ENCODE measurements at places on chromosomes 16 and 17. TPM values are rescaled to one million over a fixed set of nuclear protein-coding genes. Genes with fewer than 3 reads are reported as not detected.

GRCh38 chr16:85107083-85107482, 5.2 kb downstream of the CIBAR2 start:
- no peak for DNase-seq

DNA sequence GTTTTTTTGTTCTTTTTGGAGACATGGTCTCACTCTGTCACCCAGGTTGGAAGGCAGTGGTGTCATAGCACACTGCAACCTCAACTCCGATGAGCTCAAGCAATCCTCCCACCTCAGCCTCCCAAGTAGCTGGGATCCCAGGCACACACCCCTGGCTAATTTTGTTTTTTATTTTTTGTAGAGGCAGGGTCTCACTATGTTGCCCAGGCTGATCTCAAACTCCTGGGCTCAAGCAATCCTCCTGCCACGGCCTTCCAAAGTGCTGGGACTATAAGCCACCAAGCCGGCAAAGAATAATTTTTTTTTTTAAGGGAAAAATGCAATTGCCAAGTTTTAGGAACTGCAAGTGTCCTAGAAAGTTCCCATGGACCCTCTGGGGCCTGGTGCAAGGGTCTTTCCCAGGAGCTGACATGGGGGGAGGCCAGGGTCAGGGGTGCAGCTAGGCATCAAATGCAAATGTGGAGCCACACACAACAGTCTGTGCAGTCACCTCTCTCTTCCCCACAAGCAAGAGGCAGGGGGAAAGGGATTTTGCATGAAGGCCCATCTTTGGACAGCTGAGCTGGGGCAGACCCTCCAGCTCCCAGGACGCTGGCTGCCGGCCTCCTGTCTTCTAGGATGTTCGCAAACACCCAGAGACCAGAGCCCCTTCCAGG, 20.1 kb upstream of the BCAR1 start:
- no peak for DNase-seq

DNA sequence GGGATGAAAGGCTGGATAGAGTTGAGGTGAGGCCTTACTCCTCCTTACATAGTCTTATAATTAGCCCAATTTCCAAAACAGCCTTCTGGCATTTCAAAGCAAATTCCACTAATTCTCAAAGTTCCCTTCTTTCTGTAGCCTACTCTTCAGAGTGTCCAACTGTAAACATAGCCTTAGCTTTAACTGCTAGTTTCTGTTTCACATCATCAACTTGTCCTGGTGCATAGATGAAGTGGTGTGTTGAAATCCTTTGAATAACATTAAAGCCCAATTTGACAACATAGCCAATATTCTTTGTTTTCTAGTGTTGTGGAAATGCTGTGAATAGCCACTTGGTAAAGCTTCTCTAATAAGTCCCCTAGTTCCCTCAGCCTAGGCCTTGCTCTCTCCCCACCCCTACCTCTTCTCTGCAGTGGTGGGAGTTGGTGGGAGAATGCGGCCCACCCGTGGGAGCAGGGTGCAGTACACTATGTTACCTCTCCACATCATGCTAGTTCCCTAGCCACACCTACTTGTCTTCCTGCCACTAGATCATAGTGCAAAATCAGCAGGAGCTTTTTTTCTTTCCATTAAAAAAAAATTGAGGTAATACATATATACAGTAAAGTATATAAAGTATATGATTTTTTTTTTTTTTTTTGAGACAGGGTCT, 127.0 kb upstream of the HAS3 start:
- no peak for DNase-seq

DNA sequence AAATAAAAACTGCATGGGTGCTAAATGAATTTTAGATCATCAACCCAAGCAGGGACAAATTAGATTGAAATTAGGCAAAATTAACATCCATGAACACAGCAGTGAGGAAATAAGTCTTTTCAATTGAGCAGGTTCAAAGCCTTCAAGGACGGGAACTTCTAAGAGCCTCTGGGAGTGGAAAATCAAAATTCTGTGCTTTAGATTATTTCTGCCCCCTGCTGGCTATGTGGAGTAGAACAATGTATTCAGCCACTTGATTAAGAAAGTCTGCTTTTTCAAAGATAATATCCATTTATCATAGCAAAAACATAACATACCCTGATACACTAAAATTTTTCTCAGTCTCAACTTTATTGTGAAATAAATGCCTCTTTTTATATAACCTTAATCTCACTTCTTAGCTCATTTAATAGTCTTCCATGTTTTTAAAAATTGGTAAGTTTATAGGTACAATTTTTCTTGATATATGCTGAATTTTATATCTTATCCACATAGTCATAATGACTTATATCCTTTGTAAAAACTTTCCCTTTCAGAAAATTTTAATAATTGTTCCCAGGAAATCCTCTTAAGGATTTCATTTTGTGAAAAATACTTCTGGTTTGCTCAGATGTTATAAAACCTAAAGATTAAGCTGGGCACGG, 28.1 kb upstream of the NOL11 start:
- peak; percentile 61 for DNase-seq

GRCh38 chr16:78624366-78624765, 524.9 kb downstream of the WWOX start:
- DNase-seq, result no peak

- DNase-seq, result no peak
Measured at GRCh38 chr16:20271893-20272292, 55.4 kb downstream of the GP2 start.

GRCh38 chr16:17578981-17579874, 108.5 kb upstream of the XYLT1 start:
- peak; percentile 31 for DNase-seq

GRCh38 chr16:49455181-49455990, 81.8 kb downstream of the C16orf78 start:
- no peak for DNase-seq

- DNase-seq, result no peak
Measured at GRCh38 chr17:81902023-81902652, at the start of gene NPB. NPB (plus strand) TSS chr17:81902238; CDS start chr17:81902278, 40 bp downstream.

DNA sequence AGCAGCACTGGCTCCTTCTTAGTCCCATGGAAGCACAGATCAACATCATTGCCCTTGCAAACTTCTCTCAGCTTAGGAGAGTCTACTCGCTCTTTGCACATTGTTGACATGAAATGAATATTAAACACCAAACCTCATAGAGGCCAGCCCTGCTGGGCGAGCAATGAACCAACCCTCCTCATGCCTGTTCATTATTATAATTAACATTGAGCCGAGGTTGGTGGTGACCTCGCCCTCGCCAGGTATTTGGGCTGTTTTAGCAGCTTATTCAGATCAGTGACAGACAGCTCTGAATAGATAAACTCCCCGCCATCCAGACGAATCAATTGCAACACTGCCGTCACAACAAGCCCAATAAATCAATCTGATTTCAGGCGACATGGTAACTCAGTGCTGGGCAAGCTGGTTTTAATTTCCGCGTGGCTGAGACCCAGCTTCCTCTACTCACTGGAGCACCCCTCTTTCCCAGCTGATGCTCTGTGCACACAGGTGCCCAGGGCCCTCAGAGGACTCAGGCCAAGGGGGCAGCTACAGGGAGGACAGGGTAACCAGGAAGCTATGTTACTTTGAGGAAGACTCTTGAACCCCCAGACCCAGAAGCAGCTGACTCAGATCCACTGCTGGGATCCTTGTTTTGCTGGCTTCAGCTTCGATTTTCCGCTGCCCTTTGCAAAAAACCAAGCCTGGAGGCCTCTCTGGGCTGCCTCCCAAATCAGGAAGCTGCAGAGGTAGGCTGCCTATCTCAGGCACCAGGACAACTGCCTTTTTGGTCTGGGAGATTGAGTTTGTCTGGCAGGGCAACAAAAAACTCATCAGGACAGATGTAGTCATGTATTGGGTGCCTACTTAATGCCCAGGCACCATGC, 10.7 kb upstream of the SEZ6 start:
- DNase-seq, result no peak

GRCh38 chr17:43070872-43071271, 45.8 kb downstream of the RND2 start:
- no peak for DNase-seq

GRCh38 chr16:31464781-31465260, 5.5 kb downstream of the ARMC5 start:
- DNase-seq, result no peak

GRCh38 chr17:54849660-54850059, 51.0 kb upstream of the TOM1L1 start:
- no peak for DNase-seq

DNA sequence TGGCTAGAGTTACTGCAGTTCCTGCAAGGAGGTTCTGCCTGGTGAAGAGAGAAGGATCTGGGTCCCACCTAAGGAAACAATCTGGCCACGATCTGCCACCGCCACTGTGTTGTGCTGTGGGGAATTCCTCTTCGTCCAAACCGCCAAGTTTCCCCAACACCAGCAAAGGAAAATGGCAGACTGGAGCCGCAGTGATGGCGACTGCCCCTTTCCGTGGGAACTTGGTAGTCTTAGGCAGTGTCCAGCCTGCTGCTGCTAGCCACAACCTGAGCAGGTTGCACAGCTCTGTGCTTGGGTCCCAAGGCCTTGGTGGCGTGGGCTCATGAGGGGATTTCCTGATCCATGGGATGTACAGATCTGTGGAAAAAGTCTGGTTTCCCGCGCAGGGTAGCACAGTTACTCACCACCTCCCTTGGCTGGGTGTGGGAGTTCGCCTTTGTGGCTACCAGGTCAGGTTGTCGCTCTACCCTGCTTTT, 28.6 kb downstream of the NFATC3 start:
- no peak for DNase-seq

DNA sequence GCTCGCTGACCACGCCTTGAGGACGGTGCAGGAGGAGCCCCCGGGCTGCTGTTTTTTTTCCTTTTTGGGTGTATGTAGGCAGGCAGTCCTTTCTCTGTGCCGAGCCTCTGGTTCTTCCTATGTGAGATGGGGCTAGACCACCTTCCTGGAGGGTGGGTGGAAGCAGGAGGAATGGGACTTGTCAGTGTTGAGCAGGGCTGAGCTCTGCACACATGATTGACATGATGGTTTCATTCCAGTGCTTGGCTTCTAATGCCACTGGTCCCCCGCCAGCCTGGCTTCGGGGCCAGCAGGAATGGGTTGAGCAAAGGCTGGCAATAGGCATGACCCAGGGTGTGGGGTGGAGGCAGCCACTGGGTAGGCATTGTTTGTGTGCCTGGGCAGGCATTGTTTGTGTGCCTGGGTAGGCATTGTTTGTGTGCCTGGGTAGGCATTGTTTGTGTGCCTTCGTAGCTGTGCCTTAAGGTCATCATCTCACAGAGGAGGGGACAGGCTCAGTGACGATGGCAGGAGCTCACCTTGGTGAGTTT, 14.2 kb upstream of the ADCY7 start:
- no peak for DNase-seq

DNA sequence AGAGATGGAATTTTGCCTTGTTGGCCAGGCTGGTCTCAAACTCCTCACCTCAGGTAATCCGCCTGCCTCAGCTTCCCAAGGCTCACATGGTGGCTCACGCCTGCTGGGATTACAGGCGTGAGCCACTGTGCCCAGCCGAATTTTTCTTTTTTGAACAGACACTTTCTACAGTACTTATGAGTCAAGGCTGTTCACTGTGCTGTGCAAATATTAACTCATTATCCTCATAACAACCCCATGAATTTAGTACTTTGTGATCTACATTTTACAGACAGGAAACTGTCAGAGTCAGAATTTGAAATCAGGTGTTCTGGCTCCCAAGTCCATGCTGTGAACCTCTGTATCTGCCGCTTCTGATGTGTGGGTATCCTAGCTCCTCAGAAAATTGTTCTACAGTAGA, 25.7 kb upstream of the RASL10B start:
- DNase-seq, result no peak

GRCh38 chr17:57463103-57463885, 207.0 kb downstream of the MSI2 start:
- peak; percentile 93 for DNase-seq

- no peak for DNase-seq
Measured at GRCh38 chr17:46732754-46733398, 85.6 kb downstream of the WNT3 start.

DNA sequence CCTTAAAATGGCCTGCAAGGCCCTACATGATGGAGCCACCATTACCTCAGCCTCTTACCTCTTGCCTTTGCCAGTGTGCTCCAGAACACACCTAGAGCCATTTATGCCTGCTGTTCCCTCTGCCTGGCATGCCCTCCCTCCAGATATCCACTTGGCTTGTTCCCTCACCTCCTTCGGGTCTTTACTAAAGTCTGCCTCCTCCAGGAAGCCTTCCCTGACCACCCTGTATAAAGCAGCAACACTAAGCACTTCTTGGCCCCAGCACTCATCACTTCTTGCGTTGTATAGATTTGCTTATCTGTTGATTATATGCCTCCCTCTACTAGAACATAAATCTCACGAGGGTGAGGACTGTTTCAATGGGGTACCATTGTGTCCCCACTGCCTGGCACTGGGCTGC, 25.3 kb downstream of the ANKRD40 start:
- DNase-seq, result no peak

- no peak for DNase-seq
Measured at GRCh38 chr16:26688699-26689098, 378.0 kb upstream of the C16orf82 start.

- peak; percentile 36 for DNase-seq
Measured at GRCh38 chr16:85699628-85700027, 10.9 kb upstream of the GINS2 start.

DNA sequence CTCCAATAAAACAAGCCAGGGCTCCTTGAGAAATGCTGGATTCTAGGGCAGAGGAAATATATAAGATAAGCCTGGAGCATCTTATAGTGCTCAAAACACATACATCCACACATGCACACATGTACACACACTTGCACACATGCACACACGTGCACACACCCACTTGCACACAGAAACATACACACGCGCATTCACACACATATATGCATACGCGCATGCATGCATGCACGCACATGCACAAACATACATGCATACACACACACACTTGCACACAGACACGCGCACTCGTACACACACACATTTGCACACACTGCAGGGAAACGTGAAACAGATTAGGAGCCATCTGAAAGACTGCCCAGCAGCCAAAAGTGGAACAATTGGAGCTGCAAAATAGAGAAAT, 8.0 kb upstream of the ENPP7 start:
- DNase-seq, result no peak

GRCh38 chr17:63125987-63126386, 160.0 kb downstream of the TANC2 start:
- DNase-seq, result no peak

The ATPAF2 gene
- total RNA-seq, result 12.6 TPM

The SPHK1 gene
- total RNA-seq, result 32.8 TPM

The SBK1 gene
- total RNA-seq, result 0.06 TPM

The HS3ST2 gene
- not detected for total RNA-seq

The KDM6B gene
- total RNA-seq, result 1.8 TPM

The CDRT15 gene
- not detected for total RNA-seq

The HSD17B2 gene
- total RNA-seq, result 3.0 TPM

The FBXW10B gene
- total RNA-seq, result 0.83 TPM

The PHOSPHO1 gene
- 0.13 TPM for total RNA-seq

The KRT12 gene
- total RNA-seq, result not detected

Data from LHCN-M2 (cell line).